ENCODE measurements at places on chromosomes 1 and 21. TPM values are rescaled to one million over a fixed set of nuclear protein-coding genes. Genes with fewer than 3 reads are reported as not detected.

Gene HTR6
- polyA plus RNA-seq: 0.06 TPM

Gene BACE2
- polyA plus RNA-seq: 19.4 TPM

Gene TEDDM1
- not detected for polyA plus RNA-seq

Gene S100A7A
- polyA plus RNA-seq: not detected

Gene SERINC2
- 4.1 TPM for polyA plus RNA-seq

Gene SHISAL2A
- 9.2 TPM for polyA plus RNA-seq

Gene CZIB
- 71.7 TPM for polyA plus RNA-seq

Gene SPATA21
- polyA plus RNA-seq: 0.18 TPM

Gene THEM5
- not detected for polyA plus RNA-seq

Gene GNAT2
- not detected for polyA plus RNA-seq

Gene DDI2
- 4.8 TPM for polyA plus RNA-seq

Gene SPRR2E
- not detected for polyA plus RNA-seq

Gene NBPF4
- polyA plus RNA-seq: not detected

Gene PDZK1IP1
- 0.22 TPM for polyA plus RNA-seq

Gene KAZN
- 33.5 TPM for polyA plus RNA-seq

Gene HHAT
- polyA plus RNA-seq: 1.8 TPM

Gene NUDT4B
- polyA plus RNA-seq: 0.35 TPM

Gene PDE4B
- 13.1 TPM for polyA plus RNA-seq

Gene MROH7
- 0.58 TPM for polyA plus RNA-seq

Gene MTARC1
- 6.0 TPM for polyA plus RNA-seq

Gene RNU1-4
- polyA plus RNA-seq: not detected

Gene NPL
- 34.4 TPM for polyA plus RNA-seq
